ENCODE measurements at places on chromosomes 7 and 10.

DNA sequence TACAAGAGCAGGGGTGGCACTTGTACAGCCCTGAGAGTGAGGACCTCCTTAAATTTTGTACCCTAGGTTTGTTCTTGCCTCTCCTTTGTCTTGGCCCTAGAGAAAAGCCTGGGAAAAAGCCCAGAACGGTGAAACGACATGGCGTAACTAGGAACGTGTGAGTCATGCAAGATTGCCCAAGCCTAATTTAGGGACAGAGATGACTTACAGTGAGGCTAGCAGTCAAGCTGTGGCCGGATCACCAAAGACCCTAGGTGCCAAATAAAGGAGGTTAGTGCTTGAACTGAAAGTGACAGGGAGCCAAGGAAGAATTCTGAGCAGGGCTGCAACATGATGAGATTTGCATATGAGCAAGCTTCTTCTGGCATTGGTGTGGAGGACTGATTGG is 25.1 kb downstream of the TBXAS1 start:
- peak; percentile 95 for DNase-seq

- DNase-seq, result no peak
These were observed 110.9 kb downstream of the SGMS1 start for GRCh38 chr10:50512743-50513416.

- no peak for DNase-seq
These were observed 100.6 kb downstream of the GPR26 start for GRCh38 chr10:123766761-123767160.

DNA sequence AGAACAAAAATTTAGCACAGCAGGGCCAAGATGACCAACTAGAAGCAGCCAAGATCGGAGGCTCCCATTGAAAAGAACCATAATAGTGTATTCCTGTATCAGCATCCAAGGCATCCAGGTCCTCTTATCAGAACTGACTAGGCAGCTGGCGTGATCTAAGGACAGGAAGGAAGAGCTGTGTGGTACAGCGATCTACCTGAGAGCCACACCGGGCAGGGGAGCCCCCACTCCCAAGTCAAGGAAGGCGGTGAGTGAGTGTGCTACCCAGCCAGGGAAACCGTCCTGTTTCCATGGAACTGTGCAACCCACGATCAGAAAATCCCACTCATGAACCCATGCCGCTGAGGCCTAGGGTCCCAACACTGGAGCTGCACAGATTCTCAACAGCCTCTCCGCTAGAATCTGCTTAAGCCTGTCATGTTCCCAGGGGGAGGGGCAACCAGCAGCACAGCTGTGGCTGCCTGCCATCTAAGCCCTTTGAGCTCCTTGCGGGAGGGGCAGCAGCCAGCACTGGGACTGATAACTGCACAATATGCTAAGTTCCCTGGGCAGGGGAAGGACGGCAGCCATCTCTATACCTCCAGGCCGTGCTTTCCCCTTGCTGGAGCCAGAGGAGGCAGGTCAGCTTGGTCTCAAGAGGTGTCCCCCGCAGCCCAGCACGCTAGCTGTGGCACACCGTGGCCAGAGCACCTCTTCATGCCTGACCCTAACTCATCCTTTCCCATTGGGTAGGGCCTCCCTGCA is 213.0 kb upstream of the SMIM30 start:
- no peak for DNase-seq

- DNase-seq, result no peak
These were observed 118.0 kb downstream of the WDFY4 start for GRCh38 chr10:48802611-48803071.

DNA sequence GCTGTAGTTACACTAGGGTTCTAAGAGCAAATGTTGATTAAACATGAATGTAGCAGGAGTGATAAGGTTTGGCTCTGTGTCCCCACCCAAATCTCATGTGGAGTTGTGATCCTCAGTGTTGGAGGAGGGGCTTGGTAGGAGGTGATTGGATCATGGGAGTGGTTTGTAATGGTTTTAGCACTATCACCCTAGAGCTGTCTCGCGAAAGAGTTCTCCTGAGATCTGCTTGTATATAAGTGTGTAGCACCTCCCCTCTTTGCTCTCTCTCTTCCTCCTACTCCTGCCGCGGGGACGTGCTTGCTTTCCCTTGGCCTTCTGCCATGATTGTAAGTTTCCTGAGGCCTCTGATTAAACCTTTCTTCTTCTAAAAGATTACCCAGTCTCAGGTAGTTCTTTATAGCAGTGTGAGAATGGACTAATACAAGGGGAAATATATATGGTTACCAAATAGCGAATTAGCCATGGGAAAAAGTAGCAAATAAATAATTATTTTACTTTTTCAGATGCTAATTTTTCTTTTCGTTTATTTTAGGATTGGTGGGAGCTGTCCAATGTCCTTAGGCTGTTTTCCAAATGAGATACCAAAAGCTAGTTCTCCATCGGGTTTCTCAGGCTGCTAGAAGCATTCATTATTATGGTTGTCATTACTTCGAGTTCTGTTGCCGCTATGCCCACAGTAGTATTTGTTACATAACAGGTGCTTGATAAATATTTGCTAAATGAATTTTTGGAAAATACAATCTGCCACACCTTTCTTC is 58.7 kb downstream of the PTEN start:
- no peak for DNase-seq

DNA sequence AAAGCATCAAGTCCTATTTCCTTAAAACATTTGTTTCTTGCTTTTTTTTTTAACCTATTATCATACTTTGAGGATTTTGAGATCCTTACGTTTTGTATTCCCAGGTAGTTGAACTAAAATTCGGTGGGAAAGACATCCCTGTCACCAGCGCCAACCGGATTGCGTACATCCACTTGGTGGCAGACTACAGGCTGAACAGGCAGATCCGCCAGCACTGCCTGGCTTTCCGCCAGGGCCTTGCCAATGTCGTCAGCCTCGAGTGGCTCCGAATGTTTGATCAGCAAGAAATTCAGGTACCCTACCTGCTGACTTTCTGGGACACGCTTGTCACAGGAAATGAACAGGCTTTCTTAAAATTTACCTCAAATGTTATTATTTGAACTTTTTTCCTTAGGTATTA is 83.0 kb upstream of the DNAJB6 start:
- DNase-seq, result no peak

DNA sequence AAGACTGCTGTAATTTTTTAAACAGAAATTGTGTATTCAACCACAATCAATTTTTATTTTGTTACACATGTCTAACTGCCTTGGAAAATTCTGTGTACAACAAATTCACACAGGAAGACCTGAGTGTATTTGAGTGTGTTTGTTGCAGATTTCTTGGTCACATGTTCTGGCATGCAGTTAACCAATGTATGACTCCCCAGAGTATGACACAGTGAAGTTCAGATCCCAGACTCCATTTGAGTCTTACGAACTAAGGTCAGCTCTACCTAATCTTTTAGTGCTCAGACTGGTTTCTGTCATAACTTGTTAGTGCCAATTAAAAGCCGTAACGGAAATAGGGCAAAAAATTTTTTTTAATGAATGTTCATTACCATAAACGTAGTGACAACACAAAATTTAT is 5.8 kb downstream of the GNAI1 start:
- no peak for DNase-seq

DNA sequence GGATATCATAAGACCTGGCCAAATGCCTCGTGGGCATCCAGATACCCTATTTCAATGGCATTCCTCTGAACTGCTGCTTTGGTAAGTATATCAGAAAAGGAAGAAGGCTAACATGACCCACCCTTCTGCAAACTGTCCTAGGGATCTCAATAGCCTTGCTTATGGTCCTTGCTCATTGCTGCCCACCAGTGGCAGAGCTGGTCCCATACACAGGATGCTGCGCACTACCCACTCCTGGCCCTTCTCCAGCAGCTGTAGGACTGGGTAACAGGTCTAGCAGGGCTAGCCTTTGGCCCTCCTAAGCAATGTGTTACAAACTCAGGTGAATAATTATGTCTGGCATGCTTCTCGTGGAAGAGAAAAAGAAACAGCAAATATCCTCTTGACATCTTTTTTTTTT is 72.5 kb downstream of the C10orf90 start:
- peak; percentile 16 for DNase-seq

DNA sequence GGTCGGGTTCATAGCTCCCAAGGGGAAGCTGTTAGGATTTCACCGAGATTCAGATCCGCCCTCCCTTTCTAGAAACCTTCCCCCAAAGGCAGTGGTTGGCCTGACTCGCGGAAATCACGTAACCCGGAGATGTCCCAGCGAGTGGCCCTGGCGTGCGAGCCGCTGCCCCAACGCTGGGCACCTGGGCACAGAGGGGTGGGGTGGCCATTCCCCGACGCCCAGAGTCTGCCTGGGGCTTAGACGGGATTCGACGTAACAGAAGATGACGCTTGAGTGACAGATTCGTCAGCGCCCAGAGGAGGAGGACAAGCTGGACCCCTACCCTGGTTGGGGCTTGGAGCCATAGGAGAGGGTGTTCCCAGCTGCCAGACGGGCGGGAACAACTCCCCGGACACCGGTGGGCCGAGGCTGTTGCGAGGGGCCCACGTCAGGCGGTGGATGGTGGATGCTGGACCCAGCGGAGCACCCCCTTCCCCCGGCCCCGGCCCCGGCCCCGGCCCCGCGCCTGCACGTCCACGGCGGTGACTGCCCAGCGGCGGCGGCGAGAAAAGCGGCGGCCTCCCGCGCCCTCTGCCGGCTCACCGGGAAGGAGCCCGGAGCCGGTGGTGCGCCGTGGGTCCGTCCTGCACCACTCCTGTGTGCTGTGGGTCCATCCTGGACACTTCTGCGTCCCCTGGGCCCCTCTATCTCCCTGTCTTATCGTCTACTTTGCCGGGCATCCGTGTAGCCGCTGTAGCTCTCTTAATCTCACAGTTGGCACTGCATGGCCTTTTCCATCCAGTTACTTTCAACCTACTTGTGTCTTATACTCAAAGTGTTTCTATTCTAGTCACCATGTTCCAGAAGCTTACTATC is 35.4 kb upstream of the KNDC1 start:
- DNase-seq, result peak; percentile 28

GRCh38 chr7:80646083-80646865 is 7.8 kb downstream of the CD36 start:
- DNase-seq, result no peak

GRCh38 chr7:100778061-100778621 is 44.7 kb downstream of the ZAN start:
- no peak for DNase-seq

- no peak for DNase-seq
These were observed 124.5 kb downstream of the EBF3 start for GRCh38 chr10:129839285-129840195.

GRCh38 chr10:31645786-31646185 is 282.8 kb downstream of the ARHGAP12 start:
- peak; percentile 36 for DNase-seq

DNA sequence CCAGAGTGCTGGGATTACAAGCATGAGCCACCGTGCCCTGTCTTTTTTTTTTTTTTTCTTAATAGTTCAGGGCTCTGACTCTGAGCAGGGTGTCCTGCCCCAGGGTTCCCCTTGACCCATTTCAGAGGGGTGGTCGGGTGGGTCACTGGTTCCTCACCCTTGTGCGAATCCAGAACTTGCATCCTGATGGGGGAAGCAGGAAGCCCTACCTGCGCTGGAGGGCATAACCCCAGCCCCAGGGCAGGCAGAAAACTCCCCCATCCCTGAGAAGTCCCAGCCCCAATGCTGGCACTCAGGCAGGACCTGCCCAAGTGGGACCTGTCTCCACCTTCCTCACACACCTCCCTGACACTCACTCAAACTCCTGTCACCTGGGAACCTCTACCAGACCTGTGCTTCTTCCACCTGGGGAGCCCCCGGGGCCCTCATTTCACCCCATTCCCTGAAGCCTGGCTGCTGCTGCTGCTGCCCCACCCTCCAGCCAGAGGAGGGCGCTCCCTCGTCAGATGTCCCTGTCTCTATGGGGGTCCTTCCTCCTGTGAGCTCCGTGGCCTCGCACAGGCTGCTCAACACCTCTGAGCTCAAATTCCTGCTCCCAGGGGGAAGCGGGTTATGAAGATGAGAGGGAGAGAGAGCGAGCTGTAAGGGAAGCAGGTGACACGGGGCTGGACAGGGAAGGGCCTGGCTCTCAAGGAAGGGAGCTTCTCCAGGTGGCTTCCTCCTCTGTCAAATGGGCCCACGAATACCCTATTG is 15.1 kb upstream of the ZNF273 start:
- no peak for DNase-seq

- DNase-seq, result peak; percentile 68
These were observed 16.1 kb downstream of the ANKRD16 start for GRCh38 chr10:5873515-5873995.

DNA sequence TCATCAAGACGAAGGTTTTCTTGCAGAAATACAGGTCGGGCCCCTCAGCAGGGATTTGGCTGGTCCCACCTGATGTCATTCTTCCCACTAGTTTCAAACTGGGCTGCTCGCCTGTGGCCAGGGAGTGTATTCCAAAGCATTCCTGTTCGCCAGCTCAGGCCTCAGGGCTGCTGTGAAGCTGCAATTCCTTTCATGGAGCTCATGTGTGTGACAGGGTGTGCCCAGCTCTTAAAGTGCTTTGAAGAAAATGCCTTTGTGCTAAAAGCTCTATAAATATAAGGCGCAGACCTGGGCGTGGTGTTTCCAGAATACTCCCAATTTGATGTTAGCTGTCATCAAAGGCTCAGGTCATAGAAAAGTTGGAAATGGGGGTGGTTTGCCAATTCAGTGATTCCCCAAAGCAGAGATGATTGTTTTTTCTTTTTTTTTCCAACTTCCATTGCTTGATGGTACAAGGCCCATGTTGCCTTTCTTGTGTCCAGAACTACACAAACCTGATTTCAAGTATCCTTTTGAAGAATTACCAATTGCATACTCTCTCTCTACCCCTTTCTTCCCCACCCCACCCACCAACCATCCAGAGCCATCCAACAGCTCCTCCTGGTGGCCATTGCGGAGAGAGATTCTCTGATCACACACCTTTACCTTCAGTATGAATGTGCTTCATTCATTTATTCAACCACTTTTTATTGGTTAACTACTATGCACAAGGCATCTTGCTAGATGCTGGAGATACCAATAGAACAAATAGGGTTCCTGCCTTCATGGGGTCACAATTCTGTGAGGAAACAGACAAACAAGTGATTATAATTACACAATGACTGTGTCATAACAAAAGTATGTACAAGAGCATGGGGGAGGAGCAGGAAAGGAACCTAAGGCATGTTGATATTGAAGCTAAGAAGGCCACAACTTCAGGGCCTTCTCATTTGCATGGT is 297.3 kb upstream of the LYZL1 start:
- peak; percentile 71 for DNase-seq

DNA sequence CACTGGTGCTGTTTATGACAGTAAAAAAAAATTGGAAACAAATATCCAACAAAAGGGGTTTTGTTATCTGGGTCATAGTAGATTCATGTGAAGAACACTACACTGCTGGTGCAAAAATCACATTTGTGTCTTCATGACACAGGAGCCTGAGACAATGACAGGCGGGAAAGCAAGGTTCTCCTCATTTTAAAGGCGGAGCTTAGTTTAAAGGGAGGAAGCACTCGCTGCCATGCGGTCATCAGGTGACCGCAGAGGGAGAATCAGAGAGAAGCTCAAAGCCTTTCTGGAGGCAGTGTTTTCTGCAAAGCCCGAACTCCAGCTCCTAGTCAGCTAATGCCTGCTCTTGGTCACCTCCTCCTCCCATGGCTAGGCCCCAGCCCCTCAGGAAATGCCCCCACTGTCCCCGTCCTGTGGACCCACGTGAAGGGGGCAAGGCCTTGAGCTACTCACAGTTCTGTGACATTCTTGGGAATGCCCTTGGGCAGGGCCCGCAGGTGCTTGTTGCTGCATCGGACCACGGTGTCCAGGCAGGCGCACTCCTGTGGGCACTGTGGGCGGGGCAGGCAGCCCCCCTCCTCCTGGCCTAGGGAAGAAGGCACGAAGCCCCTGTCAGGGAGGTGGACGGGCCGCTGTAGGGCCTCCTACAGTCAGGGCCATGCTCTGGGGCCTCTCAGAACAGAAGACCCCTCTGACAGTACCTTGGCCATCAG is 146.1 kb downstream of the SLIT1 start:
- no peak for DNase-seq

- DNase-seq, result peak; percentile 83
These were observed 9.3 kb upstream of the TET1 start for GRCh38 chr10:68550747-68551411.

GRCh38 chr10:57694956-57695608 is 572.6 kb downstream of the IPMK start:
- peak; percentile 79 for DNase-seq
